ENCODE measurements at places on chromosomes 12 and 14. TPM values are rescaled to one million over a fixed set of nuclear protein-coding genes. Genes with fewer than 3 reads are reported as not detected.

GRCh38 chr12:96883571-96883970 lies 23.5 kb upstream of the NEDD1 start:
- DNase-seq: no peak

GRCh38 chr14:88025313-88025712 lies 20.4 kb downstream of the GPR65 start:
- no peak for DNase-seq

- DNase-seq: no peak
Measured at GRCh38 chr14:101068313-101069227, 165.0 kb upstream of the RTL1 start.

GRCh38 chr12:56716933-56717880 lies 7.9 kb downstream of the NACA start:
- no peak for DNase-seq

- no peak for DNase-seq
Measured at GRCh38 chr12:69501154-69501895, 31.1 kb downstream of the FRS2 start.

GRCh38 chr14:22978981-22979671 lies 3.2 kb downstream of the AJUBA start:
- no peak for DNase-seq

DNA sequence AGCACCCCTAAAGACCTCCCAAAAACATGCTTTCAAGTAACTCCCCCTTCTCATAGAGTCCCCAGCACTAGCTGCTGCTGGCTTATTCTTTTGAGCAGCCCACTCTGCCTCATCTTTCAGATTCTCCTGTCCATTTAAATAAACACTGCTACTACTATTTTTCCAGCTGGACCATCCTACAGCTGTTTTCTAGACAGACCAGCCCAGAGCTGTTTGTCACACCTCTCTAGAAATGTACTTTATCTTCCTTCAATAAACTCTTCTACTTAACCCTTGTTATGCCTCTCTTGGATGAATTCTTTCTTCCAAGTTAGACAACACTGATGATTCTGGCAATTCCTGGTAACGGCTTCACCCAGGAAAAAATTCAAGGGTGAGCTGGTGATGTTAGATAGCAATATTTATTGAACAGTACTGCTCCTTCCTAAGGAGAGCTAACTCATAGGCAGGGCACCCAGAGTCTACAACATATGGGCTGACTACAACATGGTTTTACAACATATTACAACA lies 995.7 kb downstream of the LRFN5 start:
- DNase-seq: no peak

GRCh38 chr12:116735951-116736599 lies 1.8 kb downstream of the SPRING1 start:
- DNase-seq: no peak

DNA sequence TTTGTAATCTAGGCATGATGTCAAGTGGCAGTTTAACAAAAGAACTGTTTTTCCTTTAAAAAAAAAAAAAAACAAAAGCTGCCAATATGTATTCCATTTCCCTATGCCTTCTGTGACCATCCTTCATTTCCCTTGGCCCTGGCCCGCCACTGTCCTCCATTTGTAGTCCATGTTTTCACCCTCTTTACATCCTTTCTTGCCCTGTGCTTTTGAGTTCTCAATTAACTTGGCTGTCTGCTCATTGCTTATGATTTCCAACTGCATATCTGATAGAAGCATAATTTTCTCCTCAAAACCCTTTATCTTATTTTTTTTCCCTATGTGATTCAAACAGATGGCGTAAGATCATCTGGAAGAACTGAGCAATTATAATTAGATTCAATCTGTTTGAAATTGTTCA lies 297.5 kb downstream of the NAV3 start:
- DNase-seq: no peak

The SCARB1 gene
- total RNA-seq: 6.2 TPM

The PTPRO gene
- total RNA-seq: 7.7 TPM

The RD3L gene
- total RNA-seq: not detected

The EIF2S3B gene
- 1.0 TPM for total RNA-seq
